Stimulated activated CD8-positive, alpha-beta memory T cell treated with anti-CD3 and anti-CD28 coated beads, Interleukin-15, amount 100 ng/mL, for 4 hours (primary cell): ENCODE measurements at places on chromosomes 6 and 20.

- DNase-seq = no peak
Observed at GRCh38 chr6:753486-753885, 60.5 kb upstream of the EXOC2 start.

DNA sequence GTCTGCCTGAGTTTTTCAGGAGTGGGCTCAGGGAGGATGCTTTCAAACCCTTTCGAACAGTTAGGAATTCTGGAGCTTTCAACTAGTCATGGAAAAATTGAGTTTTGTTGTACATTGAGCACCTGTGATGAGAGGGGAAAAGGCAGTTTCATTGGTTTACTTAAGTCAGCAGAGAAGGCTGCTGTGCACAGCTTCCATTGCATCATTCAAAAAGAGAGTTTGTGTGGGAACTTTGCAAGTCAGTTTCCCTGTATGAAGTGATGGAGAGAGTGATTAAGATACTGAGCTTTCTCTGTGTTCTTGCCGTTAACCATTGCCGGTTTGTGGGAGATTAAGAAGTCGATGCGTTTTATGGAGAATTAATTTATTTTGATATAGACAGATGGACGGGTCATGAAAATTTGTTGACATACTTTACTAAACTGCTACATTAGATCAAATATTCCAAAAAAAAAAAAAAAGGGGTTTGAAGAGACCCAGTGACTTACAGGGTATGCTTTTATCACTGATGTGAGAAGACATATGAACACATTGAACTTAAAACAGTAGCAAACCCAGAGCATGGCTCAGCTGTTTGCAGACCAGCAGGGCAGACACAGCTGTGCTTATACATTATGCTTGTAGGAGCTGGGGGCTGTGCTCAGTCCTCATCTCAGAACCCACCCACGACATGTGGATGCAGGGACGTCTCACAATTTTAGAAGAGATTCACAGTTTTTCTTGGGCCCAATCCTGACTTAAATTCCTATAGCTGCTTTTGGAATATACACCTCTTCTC, 234.1 kb downstream of the SOX4 start:
- no peak for DNase-seq

GRCh38 chr6:151692216-151692615, 115.3 kb upstream of the ESR1 start:
- no peak for DNase-seq

DNA sequence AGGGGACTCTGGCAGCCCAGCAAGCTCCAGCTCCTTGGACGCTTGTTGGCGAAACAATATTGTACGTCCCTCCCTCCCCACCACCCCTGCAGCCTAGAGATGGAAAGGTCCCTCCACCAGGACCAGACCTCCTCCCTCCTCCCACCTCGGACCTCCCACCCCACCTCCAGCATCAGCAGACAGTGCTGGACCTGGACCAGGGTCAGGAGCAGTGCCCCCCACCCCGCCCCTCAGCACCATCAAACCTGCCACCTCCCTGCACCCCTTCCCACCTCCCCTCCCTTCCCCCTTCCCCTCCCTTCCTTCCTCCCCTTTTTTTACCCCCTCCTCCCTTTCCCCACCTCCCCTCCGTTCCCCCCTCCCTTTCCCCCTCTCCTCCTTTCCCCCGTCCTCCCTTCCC, 98.4 kb downstream of the TAF4 start:
- DNase-seq = no peak

GRCh38 chr6:81242624-81243023, 509.9 kb downstream of the TENT5A start:
- no peak for DNase-seq

DNA sequence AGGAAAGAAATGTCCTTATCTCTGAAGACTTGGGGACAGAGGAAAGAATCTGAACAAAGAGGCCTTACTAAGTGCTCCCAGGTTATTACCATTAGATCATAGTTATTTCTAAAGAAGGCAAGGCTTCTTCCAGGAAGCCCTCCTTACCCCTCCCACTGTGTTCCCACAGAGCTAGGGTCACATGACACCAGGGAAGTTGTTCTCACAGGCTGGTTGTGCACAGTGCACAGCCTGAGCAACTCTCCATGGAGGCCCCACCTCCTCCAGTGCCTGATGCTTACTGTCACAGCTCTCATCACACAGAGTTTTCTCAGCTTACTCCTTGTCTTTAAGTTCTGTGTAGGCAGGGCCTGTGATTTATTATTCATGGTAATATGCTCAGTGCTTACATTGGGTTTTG, 68.9 kb upstream of the SCGN start:
- no peak for DNase-seq

DNA sequence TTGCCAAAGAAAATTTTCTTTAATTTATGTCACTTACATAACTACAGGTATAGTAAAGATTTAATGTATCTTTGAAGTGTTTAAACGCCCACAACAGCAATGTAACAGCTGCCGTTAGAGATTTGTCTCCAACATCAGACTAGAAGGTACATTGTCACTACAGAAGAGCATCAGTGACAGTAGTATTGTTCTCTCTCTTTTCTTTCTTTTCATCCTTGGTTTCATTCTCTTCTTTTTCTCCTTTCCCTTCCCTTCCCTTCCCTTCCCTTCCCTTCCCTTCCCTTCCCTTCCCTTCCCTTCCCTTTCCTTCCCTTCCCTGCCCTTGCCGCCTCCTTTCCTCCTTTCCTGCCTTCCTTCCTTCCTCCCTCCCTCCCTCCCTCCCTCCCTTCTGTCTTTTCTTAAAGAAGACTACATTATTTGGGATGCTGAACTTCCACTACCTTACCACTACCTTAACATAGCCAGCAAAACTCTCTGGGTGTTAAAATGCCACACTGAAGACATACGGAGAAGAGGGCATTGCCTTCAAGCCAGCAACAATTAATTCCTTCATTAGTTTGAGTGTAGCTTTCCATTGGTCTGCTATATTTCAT, 663.9 kb downstream of the DOK5 start:
- DNase-seq = no peak

DNA sequence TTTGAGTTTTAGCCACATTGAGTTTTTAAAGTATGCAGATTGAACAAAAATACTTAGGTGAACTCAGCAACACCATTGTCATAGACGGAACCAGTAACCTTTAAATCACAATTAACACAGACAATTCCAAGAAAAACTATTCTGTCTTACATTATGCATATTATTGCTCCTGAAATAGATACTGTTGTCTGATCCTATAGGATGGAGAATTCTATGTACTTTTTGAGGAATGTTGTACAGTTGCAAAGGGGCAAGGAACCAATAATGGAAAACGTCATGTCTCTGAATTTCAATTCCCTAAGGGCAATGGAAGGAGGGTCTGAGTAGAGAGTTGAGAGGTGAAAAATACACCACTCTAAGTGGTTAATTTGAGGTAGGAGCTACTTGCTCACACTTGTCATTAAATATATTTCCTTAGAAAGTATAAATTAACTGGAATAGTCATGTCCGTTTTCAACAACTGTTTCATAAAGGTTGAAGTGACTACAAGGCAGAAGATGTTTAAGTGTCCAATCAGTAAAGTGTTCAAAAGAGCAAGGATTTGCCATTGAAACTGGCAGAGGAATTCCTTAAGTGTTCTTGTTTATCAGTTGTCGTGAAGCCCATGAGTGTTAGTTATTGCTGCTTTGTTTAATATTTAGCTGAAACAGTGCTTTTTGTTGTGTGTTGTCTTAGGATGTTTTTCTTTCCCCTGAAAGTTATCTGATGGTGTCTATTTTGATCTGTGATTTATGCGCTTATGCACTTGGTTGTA, 1.3 kb downstream of the NKAIN2 start:
- no peak for DNase-seq

GRCh38 chr6:78390066-78390465, 477.3 kb upstream of the IRAK1BP1 start:
- DNase-seq = no peak
